ENCODE measurements at places on chromosomes 3 and 15.
A peak's percentile ranks its signal among the peaks of the same experiment; 100 is the strongest.

DNA sequence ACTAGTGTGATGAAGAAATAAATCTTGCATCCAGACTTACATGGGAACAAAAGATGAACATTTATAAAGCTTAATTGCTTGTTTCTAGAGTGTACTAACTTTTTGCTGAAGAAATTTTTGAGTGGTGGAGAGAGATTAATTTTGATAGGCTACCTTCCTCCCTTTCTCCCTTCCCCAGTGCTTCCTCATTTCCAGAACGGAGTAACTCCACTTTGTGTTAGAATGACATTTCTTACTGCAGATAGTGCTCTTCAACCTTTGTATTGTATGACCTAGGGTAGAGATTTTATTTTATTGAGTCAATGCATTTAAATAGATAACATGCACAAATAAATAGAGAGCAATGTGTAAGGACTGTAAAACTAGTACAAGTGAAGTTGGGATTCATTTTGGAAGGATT is 1.9 kb downstream of the ATP1B3 start:
- no peak for DNase-seq

DNA sequence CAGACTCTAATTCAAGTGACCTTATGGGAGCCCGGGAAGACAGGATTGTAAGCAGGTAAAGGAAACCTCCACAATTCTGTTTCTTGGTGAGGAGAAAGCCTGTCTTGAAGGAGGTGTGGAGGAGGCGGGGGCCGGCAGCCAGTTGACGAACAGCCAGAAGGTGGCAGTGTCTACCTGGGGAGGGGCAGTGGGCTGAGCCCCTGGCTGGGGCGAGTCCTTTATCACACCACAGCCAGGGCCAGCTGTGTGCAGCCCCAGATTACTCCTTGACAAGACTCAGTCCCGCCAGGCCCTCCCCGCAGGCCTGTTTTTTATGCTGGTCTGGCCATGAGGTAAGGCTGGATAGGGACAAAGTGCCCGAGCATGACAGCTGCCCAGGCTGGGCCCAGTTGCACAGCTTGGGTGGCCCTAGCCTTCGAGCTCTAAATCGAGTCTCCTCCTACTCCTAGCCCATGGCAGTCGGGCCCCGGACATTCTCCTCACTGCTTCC is 40.9 kb upstream of the IDH2 start:
- peak; percentile 47 for DNase-seq

- no peak for DNase-seq
Measured at GRCh38 chr3:55873523-55874254, 386.6 kb upstream of the WNT5A start.

DNA sequence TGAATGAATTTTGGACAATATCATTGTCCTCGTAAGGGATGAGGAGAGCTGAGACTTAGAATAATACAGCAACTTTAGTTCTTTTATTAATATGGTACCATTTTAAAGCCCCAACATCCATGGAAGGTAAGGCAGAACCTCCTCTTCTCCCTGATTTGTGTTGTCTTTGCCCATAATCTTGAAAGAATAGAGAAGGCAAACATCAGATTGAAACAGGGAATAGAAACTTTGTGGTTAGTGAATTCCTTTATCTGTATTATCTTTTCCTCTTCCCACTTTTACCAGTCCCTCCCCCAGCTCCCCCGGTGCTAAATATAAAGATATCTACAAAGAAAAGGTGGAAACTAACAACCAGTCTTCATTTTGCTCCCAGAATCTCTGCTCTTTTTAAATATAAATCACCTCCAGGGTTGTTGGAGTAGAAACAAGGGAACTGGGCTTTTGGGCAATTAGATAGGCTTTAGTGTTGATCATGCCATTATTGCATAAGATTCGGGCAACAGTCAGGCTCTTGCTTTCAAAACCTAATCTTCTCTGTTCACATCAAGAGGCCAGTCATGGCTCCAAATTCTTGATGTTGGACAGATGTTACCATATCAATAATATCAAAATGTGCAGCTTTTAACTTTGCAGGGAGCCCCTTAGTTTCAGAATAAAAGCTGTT is 32.5 kb downstream of the ITPR1 start:
- DNase-seq: no peak

- DNase-seq: peak; percentile 69
Measured at GRCh38 chr15:95394186-95395067, 936.1 kb upstream of the NR2F2 start.
